Esophagus muscularis mucosa (tissue), 4 donors: ENCODE measurements at places on chromosomes 3 and 15. TPM values are rescaled to one million over a fixed set of nuclear protein-coding genes. Genes with fewer than 3 reads are reported as not detected.
A peak's percentile ranks its signal among the peaks of the same experiment; 100 is the strongest.

PLS1 gene
- total RNA-seq = 1.7 TPM

STRIT1 gene
- total RNA-seq = not detected

ZSCAN2 gene
- total RNA-seq = 4.6 TPM

RMDN3 gene
- 32.0 TPM for total RNA-seq

FGD5 gene
- 21.1 TPM for total RNA-seq

SERPINI1 gene
- 7.1 TPM for total RNA-seq

GNAT1 gene
- total RNA-seq = not detected

PLCL2 gene
- 5.9 TPM for total RNA-seq

FBXW12 gene
- not detected for total RNA-seq

DNA sequence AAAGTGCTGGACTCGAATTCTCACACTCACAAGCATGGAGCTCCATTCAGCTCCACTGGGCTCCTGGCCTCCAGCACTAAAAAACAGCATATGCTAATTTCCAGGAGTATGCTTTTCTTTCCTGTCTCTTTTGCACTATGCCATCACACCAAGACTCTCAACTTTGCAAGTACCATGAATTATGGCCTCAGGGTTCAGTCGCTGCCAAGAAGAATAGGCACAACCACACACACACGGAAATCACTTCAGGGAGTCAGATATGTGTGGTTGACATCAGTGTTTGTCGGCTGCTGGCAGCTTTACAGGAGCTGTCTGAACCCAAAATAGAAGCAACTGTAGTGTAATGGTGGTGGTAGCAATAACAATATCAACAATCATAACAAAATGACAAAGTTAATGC lies 305.0 kb upstream of the SLCO3A1 start:
- no peak for DNase-seq

GRCh38 chr3:85539232-85539631 lies 580.4 kb downstream of the CADM2 start:
- DNase-seq = no peak

GRCh38 chr3:11452885-11453847 lies 181.0 kb downstream of the ATG7 start:
- DNase-seq = no peak

DNA sequence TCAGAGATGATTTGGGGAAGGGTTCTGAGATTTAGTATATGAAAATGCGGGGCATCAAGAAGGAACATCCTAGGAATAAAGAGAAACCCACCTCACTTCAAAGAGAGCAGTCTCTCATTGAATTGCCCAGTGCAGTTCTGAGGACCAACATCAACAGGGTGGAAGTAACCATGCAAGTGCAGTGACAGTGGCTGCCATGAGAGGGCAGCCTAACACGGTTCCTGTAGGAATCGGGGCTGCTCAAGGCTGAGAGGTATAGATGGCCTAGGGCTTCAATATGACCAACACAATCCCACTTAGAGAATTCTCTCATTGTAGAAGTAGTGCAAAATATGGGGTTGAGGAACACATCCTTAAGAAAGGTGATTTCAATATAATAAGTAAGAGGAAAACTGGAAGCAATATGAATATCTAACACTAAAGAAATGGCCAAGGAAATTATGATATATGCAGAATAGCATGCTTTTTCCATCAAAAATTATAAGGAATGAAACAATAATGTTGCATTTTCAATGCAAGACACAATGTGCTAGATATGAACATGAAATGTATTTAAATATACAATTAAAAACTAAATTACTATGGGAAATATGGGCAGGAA lies 51.1 kb upstream of the ARRDC4 start:
- DNase-seq = no peak

DNA sequence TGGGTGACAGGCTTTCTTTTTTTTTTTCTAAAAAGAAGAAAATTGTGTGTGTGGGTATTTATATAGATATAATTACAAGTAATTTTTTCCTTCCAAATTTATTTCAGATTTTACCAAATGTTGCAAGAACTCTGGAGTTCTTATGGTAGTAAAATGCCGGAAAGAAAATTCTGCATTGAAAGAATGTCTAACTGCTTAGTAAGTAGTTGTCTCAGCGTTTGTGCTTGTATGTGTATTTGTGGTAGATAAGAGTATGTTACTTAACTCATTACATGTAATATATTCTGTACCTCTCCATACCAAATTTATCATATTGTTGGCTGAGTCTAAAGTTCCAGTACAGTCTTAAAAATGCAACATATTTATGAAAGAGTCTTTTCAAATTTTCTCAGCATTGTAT lies 32.3 kb upstream of the ZCWPW2 start:
- no peak for DNase-seq

GRCh38 chr15:47503876-47504275 lies 213.4 kb upstream of the SEMA6D start:
- DNase-seq = peak; percentile 72

GRCh38 chr15:51310064-51310463 lies 28.3 kb downstream of the CYP19A1 start:
- no peak for DNase-seq

DNA sequence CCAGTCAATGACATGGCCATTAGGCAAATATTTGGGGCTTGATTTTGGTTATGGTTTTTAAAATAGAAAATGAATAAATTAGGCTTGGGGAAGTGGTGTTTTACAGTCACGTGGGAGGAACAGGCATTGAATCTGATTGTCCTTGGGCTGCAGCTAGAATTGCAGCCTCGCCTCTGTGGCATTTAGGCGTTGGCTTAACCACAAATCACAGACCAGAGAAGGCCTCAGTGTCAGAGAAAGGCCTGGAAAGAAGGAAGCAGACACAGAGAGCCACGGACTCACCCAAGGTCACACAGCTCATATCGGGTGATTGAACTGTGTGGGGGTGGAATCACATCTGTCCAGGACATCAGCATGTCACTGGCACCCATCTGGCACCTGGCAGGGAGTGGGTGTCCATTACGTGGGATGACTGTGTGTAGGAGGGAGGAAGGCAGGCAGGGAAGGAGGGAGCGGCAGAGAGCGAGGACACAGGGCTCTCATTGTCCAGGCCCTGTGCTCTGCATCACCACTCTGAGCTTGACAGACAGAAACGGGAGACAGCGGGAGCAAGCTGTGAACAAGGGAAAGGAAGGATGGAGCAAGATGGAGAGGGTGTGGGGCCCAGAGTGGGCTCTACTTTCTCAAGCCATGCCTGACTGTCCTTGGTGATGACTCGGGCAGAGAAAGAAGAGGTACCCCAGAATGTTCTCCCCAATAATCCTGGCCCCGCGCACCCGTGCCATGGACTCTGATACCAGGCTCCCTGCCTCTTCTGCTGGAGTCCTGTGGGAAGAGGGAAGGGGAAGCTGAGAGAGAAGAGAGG lies 186.4 kb downstream of the FAM43A start:
- no peak for DNase-seq

DNA sequence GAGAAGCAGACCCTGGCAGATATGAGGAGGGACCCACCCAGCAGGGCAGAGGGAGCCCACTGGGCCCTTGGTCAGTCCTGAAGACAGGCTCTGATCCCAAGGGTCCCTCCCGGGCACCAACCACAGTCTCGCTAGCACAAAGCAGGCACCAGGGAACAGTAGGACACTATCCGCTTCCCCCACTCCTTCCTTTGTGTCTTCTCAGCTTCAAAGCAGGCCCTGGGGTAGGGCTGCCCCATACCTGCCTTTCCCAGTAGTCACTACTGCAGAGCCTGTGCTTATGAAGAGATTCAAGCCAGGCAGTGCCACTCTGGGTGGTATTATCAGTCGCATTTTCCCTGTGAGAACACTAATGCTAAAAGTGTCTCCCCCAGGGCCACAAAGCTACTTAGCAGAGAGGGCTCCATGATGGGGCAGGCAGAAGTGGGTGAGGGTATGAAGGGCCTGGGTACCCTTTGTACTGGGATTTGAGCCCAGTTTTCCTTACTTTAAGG lies 32.7 kb downstream of the SRPRB start:
- no peak for DNase-seq

- no peak for DNase-seq
These were observed 528.6 kb downstream of the TAFA4 start for GRCh38 chr3:68403741-68404140.

DNA sequence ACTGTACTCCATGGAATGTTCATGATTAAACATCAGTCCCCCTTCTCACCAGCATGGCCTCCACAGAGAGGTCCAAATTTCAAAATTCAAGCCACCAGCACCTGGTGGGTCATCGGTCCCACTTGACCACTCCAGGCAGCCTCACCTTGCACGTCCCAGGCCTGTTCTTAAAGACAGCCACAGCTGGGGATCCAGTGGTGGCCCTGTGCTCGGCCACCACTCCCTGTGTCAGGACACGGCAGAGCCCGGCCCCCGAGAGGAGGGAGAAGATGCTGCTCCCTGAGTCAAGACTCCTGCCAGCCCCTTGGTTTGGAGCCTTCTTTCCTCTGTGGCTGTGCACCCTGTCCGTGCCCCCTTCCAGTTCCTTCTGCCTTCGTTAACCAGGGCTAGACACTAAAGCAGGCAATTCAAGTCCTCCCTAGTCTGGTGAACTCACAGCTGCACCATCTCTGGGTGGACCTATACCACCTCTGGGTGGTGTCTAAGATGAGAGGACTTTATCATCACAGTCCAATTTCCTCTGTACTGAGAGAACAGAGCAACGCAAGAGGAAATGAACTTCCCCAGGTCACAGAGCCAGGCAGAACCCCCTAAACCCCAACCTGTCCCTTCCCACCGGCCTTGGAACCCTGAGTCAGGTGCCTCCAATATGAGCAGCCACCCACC lies 97.1 kb downstream of the MEGF11 start:
- no peak for DNase-seq
